Fibroblast of skin of scalp (primary cell): ENCODE measurements at places on chromosomes 2 and 18.

GRCh38 chr18:36688020-36688965 is 140.5 kb downstream of the TPGS2 start:
- peak; percentile 70 for DNase-seq

DNA sequence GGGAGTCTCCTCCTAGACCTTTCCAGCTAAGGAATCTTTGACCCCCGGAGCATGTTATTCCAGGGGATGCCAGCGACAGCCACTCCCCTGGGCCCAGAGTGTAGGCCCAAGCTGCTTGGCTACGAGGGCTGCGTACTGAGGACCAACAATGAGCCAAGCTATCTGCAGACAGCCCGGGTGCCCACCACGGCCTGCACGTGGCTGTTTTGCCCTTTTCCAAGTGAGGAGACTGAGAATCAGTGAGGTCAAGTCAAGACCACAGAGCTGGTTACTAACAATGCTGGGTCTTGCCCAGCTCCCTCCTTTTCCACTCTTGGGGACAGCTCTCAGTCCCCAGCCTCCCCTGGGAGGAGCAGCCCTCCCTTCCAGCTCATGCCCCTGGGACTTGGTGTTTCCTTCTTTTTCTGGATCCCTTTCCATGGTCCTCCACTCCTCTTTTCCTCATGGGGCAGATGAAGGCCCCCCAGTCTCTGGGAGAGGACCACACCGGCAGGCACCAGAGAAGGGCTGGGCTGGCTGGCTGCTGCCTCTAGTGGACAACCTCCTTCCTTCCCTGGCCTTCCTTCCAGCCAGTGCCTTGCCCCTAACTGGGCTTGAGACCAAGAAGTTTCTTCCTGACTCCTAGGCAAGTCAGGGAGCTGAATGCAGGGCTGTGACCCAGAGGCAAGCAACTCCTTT is 550 bp upstream of the MALL start:
- peak; percentile 48 for DNase-seq

- DNase-seq = no peak
Measured at GRCh38 chr2:38498045-38498481, 104.7 kb downstream of the HNRNPLL start.

DNA sequence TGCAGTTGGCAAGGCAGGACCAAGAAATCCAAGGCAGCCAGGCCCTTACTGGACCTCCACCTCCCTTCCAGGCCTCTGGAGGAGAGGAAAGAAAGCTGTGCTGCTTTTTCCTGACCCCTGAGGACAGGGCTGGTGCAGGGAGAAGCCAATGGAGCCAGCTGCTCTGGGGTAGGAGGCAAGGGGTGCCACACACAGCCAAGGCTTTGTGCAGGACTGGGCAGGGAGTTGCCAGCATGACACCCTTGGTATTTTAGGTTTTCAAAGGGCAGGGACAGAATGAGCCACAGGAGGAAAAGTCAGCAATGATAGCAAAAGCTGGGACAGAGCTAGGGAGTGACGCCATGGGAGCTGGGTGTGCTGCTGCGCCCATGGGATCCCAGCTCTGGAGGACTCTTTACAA is 22.9 kb downstream of the CCT7 start:
- DNase-seq = no peak

DNA sequence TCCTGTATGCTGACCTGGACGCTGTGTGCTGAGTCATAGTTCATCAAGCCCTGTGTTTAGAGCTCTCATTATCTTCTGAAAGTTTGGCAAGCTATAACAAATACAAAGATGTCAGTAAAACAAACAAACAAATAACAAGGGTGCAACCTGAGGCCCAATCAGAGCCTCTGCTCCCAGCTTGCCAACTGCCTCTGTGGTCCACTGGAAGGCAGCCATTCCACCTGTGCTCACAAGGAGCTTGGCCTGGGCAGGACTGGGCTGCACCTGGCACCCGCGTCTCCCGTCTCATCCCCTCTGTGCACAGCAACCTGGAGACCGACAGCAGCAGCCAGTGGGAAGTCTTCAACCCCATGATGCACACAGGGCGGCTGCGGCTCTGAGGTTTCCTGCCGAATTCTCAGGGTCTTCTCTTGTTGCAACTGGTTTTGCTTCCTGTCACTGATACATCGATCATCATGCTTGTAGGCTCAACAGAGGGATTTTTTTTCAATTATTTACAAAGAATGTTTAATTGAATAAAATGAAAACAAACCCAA is 97.8 kb downstream of the TMEM18 start:
- DNase-seq = no peak

DNA sequence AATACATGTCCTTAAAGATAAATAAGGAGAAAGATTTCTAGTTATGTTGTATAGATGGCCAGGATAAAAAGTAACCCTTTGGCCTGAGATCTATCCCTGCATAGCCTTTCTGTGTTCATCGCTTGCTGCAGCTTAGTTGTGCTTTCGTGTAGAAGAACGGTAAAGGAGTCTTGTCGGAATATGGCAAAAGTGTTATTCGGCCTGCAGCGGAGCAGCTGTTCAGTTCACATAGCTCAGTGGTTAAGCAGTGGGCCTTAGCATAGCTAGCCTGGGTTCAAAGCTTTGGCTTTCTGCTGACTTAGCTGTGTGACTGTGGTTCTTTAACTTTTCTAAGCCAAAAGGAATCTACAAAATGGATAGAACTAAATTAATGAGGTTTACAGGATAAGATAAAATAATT is 55.4 kb downstream of the MALT1 start:
- no peak for DNase-seq

DNA sequence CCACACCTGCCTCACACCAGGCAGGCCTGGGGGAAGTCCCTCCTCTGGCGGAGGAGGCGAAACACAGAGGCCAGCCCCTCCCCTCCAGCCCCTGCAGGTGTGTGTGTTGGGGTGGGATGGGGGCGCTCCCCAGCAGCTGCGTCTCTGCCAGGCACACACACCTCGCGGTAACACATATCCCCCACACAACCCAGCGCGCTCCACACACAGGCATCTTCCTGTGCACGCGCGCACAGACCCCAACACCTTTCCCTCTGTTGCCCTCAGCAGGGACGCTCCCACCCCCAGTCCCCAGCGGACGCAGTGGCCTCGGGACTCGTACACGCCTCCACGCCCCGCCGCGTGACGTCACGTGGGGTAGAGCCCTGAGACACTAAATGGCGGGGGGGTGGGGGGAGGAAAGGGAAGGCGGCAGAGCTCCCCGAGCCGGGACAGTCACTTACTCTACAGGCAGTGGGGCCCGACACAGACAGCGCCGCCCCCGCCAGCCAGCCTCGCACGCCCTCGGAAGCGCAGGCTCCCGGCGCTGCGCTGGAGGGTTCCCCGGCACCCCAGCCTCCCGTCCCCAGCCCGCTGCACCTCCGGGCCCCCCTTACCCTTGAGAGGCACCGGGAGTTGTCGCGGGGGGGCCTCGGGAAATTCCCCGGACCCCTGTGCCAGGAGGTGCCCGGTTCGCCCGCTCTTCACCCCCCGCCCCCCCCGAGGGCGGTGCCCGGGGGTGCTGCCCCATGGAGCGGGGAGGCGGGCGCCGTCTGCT is at the start of gene WNT10A:
Gene WNT10A (plus strand): TSS at position 751 of the 757 bp plus-strand sequence. CDS start 144 bp downstream, outside the sequence.
- DNase-seq = no peak

- no peak for DNase-seq
Measured at GRCh38 chr2:232231554-232231953, 147.0 kb upstream of the ALPP start.

- DNase-seq = no peak
Measured at GRCh38 chr18:31634331-31634713, 42.6 kb downstream of the TTR start.

- no peak for DNase-seq
Measured at GRCh38 chr2:31013301-31013700, 124.9 kb downstream of the GALNT14 start.

- DNase-seq = no peak
Measured at GRCh38 chr2:211879323-211879722, 659.3 kb downstream of the ERBB4 start.

- DNase-seq = no peak
Measured at GRCh38 chr18:62280058-62280457, 45.1 kb upstream of the TNFRSF11A start.

DNA sequence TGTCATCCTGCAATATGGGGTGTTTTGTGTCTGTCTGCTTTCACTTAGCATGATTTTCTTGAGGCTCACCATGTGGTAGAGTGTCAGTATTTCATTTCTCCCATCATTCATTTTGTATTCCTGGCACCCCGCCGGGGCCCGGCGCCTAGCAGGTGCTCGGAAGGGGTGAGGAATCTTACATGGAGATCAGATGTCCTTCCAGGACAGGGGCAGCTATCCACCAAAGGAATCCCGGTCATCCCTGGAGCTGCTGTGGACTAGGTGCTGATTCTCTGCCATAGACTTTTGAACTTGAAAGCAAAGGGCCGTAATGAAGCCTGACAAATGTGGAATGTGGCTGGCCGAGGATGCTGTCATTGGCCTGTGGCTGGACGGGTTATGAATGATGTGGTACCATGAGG is 2.4 kb downstream of the PRELID3A start:
- DNase-seq = no peak

DNA sequence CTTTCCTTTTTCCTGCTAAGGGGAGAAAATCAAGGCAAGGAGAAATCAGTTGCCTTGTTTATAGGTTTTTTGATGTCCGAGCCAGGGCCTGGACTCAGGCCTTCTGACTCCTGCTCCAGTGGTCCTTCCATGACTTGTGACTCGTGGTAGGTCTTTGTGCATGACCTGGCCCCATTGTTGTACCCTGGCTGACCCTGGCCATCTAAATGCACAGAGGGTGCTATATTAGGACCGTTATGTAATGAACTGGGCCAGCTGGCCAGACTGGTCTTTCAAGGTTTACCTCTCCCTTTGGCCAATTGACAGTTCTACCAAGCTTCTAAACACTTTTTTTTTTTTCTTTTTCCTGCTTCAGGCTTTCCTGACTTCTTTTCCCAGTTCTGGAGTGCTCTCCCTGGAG is 81.1 kb downstream of the SETBP1 start:
- DNase-seq = no peak

DNA sequence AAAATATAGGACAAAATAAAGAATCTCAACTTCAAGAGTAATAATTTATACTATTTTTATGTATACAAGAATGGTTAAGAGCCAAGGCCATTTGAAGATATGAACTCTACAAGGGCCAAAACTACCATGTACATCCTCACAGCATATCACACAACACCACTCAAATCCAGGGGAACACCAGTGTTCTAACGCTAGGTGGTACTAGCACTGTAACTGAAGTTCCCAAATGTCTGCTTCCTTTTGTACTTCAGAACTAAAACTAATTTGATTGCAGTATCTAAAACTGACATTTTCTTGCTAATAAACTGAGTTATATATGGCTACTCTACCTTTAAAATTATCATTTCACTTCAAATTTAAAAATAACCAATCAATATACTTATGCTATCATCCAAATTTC is 47.0 kb downstream of the REV1 start:
- DNase-seq = no peak

GRCh38 chr2:240225660-240226475 is 85.4 kb upstream of the OTOS start:
- no peak for DNase-seq

DNA sequence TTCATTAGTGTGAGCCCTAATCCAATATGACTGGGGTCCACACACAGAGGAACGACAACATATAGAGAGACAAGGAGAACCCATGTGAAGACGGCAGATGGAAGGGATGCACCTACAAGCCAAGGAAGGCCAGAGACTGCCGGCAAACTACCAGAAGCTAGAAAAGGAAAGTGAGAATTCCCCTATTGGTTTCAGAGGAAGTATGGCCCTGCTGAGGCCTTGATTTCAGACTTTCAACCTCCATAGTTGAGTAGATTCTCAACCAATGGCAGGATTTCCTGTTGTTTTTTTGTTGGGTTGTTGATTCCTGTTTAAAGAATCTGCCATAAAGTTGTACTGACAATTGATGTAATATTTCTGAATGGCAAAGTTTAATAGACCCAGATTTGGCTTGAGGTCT is 241.5 kb downstream of the SATB2 start:
- no peak for DNase-seq

GRCh38 chr2:200993097-200993496 is 29.6 kb upstream of the ORC2 start:
- no peak for DNase-seq

- DNase-seq = no peak
Measured at GRCh38 chr2:46147626-46148368, 149.4 kb upstream of the EPAS1 start.

DNA sequence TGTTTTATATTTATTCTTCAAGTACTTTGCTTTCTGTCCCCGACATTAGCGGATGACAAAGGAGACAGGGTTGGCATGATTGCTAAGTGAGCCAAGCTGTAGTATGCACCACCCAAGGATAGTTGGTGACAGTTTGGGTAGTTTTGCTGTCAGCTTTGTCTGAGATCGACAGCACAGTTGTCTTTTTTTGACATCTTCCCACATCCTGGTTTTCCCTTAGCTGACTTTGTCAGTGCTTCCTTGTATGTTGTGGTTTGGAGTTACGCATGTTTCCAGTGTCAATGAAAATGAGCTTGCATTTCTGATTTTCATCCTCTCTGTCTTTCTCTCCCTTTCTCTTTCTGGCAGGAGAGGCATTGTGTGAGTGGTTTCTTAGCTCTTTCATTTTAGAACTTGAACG is 44.6 kb upstream of the DOCK10 start:
- no peak for DNase-seq

GRCh38 chr18:35267161-35267651 is 22.8 kb downstream of the ZSCAN30 start:
- peak; percentile 79 for DNase-seq
